Left renal cortex interstitium (tissue), 4 donors: ENCODE measurements at places on chromosomes 1 and 21. TPM values are rescaled to one million over a fixed set of nuclear protein-coding genes. Genes with fewer than 3 reads are reported as not detected.

The SLC19A2 gene
- 16.7 TPM for polyA plus RNA-seq

The PLA2G2C gene
- 0.14 TPM for polyA plus RNA-seq

- DNase-seq: no peak
Observed at GRCh38 chr1:8423269-8423691, 105.4 kb downstream of the SLC45A1 start.

GRCh38 chr21:34534522-34534921 is 22.5 kb upstream of the KCNE1 start:
- no peak for DNase-seq

GRCh38 chr1:9589144-9589718 is 520 bp downstream of the TMEM201 start:
- DNase-seq: no peak

The FCAMR gene
- polyA plus RNA-seq: 10.4 TPM

DNA sequence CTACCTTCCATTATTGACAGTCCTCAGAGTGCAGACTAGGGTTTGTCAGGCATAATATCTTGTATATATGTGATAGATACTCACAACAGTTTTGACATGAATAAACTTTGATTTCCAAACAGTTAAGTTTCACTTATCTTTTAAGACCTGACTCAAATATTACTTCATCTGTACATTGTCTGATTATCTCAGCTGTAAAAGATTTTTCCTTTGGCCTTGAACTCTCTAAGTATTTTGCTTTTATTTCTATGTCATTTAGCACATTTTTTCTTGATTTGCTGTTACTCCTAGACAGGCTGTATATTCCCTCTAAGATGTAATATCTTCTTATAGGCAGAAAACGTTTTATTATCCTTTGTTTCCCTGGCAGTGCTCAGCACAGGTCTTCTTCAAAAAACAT is 65.6 kb upstream of the DMRTA2 start:
- no peak for DNase-seq

The CD34 gene
- polyA plus RNA-seq: 109 TPM

DNA sequence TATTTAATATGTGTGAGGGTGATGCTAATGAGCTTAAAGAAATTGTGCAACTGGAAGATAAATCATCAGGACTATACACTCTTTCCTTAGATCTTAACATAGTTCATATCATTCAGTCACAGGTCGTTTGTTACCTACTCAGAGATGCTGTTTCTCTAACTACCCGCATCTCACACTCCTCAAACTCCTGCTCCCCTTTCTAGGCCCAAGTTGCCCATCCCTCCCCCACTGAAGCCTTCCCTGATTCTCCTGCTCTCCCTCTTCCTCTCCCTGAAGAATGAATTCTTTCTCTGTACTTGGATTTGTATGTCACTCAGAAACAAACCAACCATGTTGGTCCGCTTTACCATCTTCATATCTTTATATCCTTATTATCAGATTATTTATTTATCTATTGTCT is 9.1 kb downstream of the SH3GLB1 start:
- no peak for DNase-seq

The GCSAML gene
- 1.2 TPM for polyA plus RNA-seq

DNA sequence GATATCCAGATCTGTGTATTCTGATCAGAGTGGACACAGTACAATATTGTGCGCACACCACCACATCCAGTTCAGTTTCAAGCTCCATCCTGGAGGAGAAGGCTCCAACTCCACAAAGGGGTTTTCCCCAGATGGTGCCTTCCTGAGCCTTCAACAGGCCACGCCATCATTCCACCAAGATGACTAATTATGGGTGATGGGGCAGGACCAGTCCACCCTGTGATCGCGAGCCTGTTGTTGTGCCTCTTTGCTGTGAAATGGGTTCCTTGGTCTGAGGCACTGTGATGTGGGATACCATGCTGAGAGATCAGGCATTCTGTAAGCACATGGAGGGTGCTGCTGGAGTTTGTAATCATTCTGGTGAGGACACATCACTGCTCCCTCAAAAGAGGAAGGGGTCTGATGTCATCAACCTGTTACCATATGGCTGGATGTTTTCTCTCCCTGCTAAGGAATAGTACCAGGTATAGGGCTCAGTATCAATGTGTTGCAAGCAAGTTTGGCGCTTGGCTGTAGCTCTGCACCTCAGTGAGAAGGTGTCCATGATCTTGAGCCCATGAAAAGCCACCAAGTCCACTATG is 6.7 kb upstream of the SH2D2A start:
- no peak for DNase-seq

GRCh38 chr1:158007667-158008386 is 14.4 kb downstream of the KIRREL1 start:
- DNase-seq: no peak

The OLFML2B gene
- polyA plus RNA-seq: 13.6 TPM

DNA sequence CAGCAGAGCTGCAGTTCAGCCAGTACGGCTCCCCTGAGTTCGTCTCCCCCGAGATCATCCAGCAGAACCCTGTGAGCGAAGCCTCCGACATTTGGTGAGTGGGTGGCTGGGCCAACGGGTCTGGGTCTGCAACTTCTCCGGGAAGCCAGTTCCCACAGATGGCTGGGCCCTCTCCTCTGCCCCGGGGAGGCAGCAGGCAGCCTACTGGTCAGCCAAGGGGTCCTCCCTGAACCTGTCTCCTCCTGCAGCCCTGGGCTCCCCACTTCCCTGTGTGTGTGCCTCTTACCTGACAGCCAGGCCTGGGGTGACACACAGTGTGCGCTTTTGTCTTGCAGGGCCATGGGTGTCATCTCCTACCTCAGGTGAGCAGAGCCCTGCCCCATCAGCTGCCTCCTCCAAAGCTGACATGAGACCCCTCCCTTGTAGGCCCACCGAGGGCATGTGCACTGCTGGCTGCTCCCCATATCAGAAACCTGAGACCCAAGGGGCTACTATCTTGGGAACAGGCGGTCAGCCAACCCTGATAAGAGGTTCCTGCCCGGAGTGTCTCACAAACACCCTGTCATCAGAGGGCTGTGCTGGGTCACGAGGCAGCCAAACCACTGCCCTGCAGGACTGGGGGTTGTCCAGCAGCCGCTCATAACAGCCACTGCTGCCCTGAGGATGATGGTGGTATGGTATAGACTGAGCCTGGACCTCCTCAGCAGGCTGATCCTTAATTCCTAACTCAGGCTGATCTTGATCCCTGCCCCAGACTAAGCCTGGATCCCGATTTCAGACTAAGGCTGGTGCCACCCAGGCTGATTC is 37.6 kb downstream of the TRIM11 start:
- DNase-seq: no peak

GRCh38 chr21:28865488-28866186 is 127.0 kb downstream of the LTN1 start:
- no peak for DNase-seq

DNA sequence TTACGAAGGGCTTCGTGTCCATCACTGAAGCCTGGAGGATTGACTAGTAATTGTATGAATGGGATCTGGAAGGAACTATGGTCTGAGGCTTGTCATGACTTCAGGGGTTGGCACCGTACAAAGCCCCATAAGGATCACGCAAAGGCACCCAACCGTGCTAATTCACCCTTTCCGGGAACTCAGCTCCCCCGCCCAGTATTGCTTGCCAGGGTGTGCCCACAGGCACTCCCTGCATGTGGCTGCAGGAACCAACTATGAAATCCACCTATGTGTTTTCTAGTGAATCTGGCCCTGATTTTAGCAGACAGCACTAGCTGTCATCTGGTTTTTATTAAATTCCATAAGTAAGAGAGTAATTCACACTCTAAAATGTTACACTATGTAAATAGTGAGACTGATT is 139.2 kb downstream of the TM2D1 start:
- DNase-seq: no peak

The DCDC2B gene
- polyA plus RNA-seq: 2.3 TPM

DNA sequence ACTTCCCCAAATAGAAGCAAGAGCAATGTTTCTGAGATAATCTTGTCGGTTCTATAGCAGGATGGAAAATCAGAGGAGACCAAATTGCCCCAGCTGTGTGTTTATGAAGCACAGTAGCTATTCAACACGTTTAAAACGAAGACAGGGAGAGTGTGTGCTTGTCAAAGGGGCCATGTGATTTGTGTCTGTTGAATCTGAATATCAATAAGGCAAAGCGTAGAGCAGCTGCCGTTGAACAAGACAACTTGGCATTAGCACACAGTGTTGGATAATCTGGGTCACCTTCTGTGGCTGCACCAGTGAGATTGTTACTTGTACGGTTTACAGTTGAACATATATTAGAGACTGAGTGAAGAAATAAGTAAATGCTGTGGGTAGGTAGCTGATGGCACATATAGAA is 1.0 kb downstream of the CRB1 start:
- no peak for DNase-seq

The GPR157 gene
- polyA plus RNA-seq: 1.5 TPM

DNA sequence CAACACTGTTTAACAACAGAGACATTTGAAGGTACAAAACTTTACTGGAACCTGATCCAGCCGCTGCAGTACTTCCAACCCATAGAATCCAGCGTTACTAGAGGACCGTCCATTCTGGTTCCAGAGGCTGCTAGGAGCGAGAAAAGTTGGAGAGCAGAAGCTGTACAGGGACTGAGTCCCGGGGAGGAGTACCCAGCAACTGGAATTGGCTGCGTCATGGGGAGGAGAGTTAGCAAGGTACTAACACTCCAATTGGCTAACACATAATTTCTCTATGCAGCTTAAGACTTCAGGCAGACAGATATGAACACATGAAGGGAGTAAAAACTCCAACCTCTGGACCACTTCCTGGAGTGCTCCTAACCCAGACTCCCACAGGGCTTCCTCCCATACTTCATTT is 2.1 kb upstream of the QSOX1 start:
- DNase-seq: no peak

DNA sequence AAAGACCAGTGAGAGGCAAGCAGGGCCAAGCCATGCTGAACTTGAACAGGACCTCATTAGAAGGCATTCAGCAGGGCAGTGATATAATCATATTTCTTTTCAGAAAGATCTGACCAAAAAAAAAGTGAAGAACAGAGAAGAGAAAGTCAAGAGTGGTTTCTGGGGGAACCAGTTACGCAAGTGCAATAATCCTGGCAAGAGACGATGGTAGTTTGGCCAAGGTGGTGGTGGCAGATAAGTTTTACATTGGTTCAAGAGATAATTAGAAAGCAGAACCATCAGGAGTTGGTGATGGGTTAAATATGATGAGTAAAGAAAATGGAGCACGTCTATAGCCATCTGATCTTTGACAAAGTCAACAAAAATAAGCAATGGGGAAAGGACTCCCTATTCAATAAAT is 54.3 kb downstream of the ZSWIM5 start:
- DNase-seq: no peak

DNA sequence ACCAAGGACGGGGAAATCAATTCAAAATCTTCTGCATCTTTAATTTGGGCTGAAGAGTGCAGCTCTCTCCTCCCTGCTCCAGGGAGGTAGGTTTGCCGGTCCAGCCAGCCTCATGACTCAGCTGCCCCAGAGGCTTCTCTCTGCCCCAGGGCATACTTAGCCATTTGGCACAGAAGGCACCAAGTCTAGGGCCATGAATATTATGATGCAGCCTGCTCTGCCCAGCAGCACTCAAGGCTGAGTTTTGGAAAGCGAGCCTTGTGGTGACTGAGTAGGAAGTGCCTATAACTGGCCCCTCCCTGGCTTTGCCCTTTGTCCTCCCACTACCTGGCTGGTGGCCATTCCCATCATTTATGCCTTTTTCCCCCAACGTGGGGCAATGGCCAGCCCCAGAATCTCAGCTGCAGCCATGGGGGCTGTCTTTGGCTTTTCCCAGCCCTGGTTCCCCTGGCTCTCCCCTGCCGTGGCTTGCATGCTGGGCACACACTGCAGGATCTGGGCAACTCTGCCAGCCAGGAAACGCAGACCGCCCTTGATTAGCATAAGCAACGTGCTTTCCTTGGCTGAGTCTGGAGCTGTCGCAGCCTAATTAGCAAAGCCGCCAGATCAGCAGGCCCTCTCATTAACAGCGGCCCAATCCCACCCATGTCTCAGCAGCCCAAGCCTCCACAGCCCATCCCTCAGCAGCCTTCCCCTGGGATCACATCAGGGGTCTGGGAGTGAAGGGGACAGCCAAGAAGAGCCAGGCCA is 258.6 kb upstream of the TMEM51 start:
- DNase-seq: no peak

DNA sequence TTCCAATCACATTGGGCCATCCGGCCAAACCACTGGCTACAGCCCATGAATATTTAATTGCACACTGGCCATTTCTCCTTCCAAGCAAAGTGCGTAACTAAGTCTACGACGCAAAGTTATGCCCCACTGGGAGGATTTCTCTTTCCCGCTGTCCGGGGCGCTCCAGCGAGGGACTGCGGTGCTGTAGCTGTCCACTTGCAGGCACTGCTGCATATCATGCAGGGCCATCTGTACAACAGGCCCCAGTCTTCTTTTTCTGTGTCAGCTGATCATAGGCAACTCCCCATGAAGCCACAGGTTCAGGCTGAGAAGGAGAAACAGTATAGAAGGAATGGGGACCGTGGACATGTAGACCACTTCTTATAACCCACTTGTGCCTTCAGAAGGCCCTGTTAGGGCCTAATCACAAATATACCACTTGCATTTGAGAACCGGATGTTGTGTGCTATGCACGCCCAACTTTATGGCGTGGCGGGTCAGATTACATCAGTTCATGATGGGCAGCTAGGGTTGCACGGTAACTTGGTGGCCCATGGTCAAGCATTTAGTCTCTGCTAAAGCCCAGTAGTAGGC is 58.0 kb downstream of the ADSS2 start:
- DNase-seq: no peak

The AMY1B gene
- not detected for polyA plus RNA-seq

The CFAP57 gene
- polyA plus RNA-seq: 2.8 TPM

DNA sequence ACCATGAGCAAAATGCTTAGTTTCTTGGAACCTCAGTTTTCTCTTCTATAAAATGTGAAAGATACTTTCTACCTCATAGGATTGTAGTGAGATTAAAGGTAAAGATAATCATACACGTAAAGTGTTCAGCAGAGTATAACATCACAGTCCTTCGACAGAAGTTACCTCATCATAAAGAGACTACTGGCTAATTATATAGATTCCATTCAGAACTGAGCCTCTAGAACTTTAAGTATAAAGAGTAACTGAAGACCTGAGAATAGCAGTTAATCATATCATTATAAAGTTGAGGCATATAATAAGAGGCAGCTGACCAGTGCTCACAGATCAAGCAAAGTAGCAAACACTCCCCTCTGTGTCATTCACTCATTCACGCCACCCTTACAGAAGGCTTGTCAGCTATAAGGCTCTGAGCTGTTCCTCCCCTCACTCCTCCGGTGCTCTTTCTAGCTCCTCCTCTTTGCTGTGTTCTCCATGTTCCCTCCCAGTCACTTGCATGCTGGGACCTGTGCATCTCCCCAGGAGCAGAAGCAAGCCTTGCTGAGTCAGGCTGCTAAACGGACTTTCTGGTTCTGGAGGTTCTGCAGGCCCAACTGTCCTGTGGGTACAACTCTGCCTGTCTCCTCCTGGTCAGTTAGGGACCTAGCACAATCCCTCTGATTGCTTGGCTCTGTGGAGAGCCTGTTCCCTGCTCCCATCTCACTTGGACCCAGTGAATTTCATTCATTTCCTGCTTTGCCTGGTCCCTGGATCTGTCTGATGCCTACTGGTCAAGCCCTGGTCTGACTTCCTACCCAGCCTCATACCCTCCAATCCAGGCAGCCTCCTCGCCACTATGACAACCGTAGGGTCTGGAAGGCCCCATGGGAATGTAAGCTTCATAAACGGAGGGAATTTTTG is 28.3 kb upstream of the LY9 start:
- DNase-seq: no peak

The AMPD2 gene
- 46.1 TPM for polyA plus RNA-seq

GRCh38 chr1:168825820-168826219 is 96.8 kb upstream of the DPT start:
- no peak for DNase-seq
